Renal cortical epithelial cell (primary cell): ENCODE measurements at places on chromosomes 11 and 22.

DNA sequence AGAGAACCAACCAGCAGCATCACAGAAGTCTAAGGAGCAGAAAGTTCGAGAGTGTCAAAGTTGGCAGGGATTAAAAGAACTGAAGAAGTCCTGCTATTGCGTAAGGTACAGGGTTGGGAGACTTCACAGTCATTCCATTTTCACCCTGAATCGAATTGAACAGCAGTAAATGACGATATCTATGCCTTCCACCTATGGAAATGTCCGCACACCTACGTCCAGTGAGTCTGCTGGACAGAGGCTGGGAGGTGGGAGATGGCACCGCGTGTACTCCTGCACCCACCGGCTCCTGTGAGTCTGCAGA is 116.7 kb downstream of the MICAL3 start:
- no peak for DNase-seq

GRCh38 chr11:73217810-73218105 is 323 bp upstream of the P2RY2 start:
- DNase-seq, result no peak

GRCh38 chr11:68455485-68455884 is 5.1 kb upstream of the PPP6R3 start:
- DNase-seq, result no peak

DNA sequence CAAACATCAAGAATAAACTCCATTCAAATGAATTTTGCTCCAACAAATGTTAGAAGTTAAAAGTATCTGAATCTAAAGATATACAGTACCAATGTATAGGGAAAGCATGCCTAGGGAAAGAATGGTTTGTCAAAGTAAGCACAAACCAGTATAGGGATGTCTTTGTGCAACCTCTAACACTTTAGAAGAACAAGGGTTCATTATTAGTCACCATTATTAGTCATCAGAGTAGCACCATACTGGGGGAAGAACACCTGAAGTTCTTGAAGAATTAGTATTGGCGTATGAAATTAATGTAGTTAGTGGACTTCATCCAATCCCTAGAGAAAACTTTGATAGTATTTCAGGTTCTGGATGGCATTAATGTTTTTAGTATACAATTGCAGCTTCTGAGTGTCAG is 943.7 kb downstream of the METTL15 start:
- DNase-seq, result peak; percentile 47

DNA sequence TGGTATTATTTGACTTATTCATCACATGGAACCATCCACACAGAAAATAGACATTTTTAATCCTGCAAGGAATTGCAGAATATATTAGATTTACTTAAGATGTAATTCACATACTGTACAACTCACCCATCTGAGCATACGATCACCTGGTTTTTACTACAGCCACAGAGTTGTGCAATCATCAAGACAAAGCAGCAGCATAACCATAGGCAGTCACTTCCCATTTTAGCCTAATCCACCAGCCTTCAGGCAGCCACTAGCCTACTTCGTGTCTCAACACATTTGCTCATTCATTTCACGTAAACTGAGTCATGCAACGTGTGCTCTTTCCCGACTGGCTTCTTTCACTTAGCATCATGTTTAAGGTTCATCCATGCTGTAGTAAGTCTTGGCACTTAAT is 23.0 kb downstream of the PIWIL3 start:
- no peak for DNase-seq

- DNase-seq, result no peak
These were observed 15.1 kb downstream of the APOL6 start for GRCh38 chr22:35663371-35663770.

DNA sequence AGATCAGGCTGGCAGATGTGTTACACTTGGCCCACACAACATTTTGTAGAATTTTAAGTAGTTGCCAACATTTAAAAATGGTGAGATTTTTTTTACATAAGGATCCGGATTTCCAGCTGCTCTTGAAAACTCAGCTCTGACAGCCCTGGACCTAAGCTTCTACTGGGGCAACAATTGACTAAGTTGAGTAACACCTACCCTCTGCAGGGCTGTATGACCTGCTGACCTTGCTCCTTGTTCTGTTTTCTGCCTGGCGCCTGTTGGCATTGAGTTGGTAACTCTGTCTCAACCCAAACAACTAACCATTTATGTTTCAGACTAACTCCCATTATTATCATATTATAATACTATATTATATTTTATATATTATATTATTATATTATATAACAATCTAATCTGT is 21.1 kb upstream of the LRRC55 start:
- no peak for DNase-seq

DNA sequence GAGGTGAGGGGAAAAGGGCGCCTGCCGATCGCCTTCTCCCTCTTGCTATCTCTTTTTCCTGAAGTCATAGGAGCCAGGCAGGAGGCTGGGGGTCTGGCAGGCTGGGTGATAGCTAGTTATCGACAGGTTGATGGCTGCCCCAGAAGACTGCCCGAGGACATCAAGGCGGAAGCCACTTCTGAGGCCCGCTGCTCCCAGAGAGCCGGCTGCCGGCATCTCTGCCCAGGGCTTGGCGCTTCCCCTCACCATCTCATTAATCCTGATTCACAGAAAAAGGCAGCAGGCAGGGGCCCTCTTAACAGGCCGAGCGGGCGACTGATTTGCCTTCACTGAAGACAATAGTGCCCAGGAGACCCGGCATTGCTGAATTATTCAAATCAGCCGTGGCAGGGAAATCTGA is 124.2 kb downstream of the MIAT start:
- no peak for DNase-seq

DNA sequence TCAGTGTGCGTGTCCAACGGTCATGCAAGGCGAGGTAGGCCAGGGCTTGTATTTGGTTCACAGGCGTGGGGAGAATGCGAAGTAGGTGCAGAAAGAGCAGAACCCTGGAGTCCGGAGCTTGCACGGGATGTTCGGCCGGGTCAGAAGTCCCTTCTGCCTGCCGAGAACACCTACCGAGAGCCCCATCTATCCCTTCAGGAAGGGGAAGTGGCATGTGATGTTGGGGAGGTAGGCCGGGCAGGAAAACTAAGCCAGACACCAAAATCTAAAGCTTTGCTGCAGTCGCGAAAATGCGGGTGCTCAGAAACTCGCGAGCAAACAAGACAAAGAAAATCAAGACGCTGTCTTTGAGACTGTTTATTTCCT is 435 bp upstream of the TAF6L start:
- no peak for DNase-seq

- no peak for DNase-seq
These were observed 3.8 kb downstream of the HEPN1 start for GRCh38 chr11:124922831-124923230.

DNA sequence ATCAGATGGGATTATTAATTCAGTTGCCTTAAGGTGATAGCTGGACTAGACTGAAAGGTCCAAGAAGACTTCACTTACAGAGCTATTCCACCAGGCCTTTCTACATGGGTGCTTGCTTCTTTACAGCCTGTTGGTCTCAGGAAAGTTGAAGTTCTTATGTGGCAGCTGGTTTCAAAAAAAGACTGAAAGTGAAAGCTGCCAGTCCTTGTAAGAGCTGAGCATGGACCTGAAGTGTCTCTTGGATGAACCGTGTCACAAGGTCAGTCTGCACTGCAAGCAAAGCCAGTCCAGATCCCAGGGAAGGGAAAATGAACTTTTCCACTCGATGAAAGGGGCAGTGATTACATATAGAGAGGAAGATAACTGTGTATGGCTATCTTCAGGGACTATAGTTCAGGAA is 201.5 kb upstream of the LUZP2 start:
- no peak for DNase-seq

DNA sequence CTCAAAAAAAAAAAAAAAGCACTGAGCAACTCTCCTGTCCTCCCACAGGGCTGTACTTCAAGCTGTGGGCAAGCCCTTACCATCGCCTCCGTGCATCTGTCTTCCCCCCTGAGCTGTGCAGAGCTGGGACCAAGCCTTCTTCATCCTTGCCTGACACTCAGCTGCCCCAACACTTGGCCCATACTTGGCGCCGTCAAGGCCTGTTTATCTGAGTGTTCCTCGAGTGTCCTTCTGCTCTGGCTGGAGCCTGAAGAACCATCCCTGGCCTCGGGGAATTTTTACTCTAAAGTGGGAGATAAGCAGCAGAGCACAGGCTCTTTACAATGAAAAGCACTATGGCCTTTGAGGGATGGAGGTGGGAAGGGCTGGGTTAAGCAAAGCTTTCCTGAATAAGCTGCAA is 1.6 kb upstream of the TIRAP start:
- DNase-seq, result no peak

- DNase-seq, result no peak
These were observed 303.7 kb downstream of the TTC28 start for GRCh38 chr22:28375761-28376534.

GRCh38 chr11:113287801-113288200 is 26.6 kb upstream of the TTC12 start:
- no peak for DNase-seq

DNA sequence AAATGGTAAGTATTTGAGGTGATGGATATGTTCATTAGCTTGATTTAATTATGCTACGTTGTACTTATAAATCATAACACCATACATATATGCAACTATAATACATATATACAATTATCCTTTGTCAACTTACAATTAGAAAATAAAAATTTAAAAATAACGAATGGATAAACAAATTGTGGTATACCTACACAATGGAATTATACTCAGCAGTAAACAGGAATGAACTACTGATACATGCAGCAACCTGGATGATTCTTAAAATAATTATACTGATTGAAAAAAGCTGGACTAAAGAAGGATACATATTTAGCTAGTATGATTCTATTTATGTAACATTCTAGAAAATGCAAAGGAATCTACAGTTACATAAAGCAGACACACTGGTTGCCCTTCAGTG is 425.7 kb downstream of the DYNC2H1 start:
- DNase-seq, result no peak

DNA sequence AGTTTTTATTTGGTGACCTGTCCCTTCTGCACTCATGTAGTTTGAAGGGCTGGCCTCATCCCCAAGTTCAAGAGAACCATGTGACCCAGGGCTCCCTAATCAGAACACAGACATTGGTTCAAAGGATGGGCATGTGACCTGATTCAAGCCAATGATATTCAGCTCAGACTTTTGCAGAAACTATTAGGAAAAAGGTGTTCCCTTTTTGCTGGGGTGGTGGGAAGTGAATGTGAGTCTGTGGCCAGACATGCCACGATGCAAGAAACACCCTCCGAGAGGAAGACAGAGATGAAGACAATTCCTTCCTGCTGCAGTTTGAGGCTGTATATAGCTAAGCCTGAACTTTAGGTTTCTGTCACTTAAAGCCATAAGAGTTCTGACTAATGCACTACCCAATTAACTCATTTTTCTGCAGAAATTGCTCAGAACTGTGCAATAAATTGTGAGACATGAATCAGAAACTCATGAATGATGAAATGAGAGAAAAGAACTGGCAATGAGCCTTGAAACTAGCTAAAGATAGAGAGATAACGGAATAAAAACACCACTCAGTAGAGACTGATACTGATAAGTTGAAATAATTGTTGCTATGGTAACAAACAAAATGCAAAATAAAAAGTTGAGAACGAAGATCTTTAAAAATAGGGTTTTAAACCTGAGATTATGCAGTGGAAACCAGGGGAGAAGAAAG is 9.2 kb upstream of the MAPK1 start:
- no peak for DNase-seq

DNA sequence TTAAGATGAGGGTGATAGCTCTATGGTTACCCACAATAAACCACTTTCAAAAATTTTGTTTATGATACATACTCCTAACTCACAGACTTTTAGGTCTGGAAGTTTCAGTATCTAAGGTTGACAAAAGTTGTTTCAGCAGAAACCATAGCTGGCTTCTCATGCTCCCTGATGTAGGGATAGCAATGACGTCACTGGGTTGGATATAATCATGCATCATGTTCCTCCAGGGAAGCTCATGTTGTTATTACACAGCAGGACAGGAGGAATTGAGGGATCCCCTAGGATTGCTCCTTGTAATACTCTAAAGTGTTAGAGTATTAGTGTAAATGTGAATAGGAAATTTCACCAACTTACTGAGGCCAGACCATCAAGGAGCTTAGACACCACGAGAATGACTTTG is 23.6 kb downstream of the APOL3 start:
- no peak for DNase-seq

DNA sequence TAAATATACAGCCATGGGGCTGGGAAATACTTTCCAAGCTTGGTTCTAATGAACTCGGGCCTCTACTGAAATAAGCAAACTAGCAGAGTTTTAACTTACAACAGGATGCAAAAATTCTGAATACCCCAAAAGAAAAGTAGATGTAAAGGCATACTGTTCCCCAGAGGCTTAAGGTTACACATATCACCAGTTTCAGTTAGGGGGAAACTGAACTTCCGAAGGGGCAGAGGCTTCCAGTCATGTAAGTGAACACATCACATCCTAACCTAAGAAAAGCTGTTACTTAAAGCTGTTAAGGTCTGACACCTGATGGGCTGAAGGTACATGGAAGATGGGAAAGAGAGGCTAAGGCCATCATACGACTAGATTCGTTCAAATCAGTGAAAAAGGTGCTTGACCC is 2.3 kb downstream of the GAB2 start:
- DNase-seq, result no peak

- no peak for DNase-seq
These were observed 29.6 kb downstream of the TOM1 start for GRCh38 chr22:35329114-35329847.

GRCh38 chr11:45163956-45164575 is 17.6 kb downstream of the PRDM11 start:
- DNase-seq, result peak; percentile 46

DNA sequence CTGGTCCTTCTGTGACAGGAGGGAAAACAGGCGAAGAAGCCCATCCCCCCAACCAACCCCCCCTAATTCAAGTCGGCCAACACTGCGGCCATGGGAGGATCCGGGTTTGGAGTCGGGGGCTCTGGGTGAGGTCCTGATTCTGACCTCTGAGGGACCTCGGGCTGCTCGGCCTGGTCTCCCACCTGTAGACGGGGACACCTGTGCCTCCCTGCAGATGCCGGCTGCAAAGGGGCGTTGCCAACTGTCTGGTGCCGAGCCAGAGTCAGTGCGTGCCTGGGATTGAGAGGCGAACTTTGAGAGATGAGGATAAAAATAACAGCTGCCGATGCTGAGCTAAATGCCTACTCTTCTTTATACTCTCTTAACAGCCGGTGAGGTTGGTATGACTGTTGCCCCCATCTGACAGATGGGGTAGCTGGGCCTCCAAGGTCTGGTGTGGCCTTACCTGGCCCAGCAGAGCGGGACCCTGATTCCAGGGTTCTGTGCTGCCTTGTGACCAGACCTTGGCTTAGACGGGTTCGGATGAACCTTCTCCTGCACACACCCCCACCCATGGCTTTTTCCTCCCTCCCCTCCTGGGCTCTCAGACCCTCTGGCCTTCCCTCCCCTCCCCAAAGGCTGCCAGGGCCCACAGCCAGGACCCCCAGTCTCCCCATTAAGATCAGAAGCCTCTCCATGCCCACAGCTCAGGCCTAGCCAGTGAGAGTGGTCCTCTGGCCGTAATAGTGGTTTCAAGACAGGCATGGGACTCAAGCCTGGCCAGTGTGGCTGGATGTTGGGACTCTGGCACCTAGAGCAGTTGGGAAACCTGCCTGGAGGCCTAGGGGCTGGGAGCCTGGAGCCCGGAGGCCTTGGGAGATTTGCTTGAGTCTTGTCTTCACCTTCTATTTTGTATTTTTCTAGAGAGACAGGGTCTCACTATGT is 41.7 kb downstream of the KCNJ4 start:
- no peak for DNase-seq

GRCh38 chr22:41682033-41682807 is 6.4 kb downstream of the SNU13 start:
- DNase-seq, result peak; percentile 72

GRCh38 chr11:96330511-96330859 is 12.5 kb downstream of the MAML2 start:
- no peak for DNase-seq

- DNase-seq, result no peak
These were observed 12.9 kb downstream of the TMEM132A start for GRCh38 chr11:60937144-60937527.

- no peak for DNase-seq
These were observed 856.4 kb upstream of the LRRC4C start for GRCh38 chr11:42315846-42316245.
